ENCODE measurements at places on chromosomes 12 and 14.

DNA sequence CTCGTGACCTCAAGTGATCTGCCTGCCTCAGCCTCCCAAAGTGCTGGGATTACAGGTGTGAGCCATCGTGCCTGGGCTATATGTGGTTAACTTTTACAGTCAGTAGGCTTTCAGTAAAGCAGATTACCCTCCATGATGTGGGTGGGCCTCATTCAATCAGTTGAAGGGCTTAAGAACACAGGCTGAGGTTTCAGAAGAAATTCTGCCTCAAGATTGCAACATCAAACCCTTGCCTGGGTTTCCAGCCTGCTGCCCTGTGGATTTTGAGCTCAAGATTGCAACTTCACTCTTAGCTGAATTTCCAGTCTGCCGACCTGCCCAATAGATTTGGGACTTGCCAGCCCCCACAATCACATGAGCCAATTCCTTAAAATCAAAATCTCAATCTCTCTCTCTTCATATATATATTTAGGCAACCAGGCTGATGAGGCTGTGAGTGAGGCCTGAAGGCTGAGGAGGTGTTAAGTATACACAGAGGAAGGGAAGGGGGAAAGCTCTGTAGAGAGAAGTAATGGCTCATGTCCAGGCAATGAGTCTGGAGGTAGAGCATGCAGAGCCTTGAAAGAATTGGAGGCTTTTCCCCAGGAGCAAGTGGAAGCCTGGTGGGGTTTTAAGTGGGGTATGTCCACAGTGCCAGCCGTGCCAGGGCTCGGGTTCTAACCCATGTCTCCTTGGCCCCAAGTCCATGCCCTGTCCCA is 33.3 kb upstream of the ACTN1 start:
- no peak overlapping the region for H3K27ac ChIP-seq
- H3K4me3 ChIP-seq, result no peak overlapping the region
- peaks cover 3% of the 10 kb centered on the region for H3K4me1 ChIP-seq
- DNase-seq, result no peak
- H3K36me3 ChIP-seq, result no peaks in the 10 kb centered on the region

DNA sequence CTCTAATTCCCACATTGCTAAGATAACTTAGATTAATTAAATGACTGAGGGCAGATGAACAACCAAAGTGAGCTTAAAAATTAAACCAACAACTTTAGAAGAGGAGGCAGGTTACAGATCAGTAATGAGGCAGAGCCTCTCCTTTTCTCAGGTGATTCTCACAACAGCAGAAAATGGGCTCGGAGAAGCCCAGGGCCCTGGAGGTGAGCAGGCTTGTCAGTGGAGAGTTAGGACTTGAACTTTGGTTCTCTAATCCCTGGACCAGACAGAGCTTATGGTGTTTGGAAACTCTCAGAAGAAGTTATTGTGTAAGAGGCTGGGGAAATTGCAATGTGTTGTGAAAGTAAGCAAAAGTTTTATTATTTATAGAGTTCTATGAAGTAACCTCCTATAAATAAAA is 2.8 kb downstream of the TRHDE start:
- DNase-seq, result no peak
- no peaks in the 10 kb centered on the region for H3K36me3 ChIP-seq
- no peak overlapping the region for H3K4me3 ChIP-seq
- no peaks in the 10 kb centered on the region for H3K27me3 ChIP-seq
- no peaks in the 10 kb centered on the region for H3K4me1 ChIP-seq
- H3K27ac ChIP-seq, result no peak overlapping the region

GRCh38 chr12:127507341-127507740 is 759.6 kb upstream of the TMEM132C start:
- H3K27me3 ChIP-seq, result no peaks in the 10 kb centered on the region
- H3K4me3 ChIP-seq, result no peak overlapping the region
- DNase-seq, result no peak
- H3K36me3 ChIP-seq, result no peaks in the 10 kb centered on the region
- H3K27ac ChIP-seq, result no peak overlapping the region
- H3K4me1 ChIP-seq, result no peaks in the 10 kb centered on the region

DNA sequence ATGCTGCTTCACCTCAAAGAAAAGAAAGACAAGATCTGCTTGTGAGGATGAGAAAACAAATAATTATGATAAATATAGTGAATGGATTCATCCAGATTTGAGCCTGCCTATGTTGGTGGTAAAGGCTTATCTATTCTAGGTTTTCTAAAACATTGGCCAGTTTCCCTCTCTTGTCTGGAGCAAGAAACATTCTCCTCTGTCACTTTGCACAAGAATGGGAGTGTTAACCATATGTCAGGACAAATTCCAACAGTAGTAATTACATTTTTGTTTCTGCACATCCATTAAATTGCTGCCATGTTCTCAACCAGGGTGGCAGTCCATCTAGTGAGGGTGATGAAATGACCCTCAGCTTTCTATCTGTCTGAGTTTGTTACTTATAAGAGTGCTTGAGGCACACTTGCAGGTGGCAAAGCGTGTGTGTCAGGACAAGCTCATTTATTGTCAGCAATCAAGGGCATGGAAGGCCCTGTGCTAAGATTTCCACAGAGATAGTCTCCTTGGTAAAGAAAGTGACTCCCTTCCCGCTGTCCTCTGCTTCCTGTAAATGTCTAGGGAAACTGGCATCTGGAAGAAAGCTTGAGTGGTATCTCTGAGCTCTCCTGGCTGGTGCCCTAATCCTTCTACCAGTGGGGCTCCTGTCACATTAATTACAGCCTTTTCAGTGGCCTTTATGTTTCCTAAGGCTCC is 502.1 kb upstream of the FLRT2 start:
- DNase-seq, result no peak
- no peaks in the 10 kb centered on the region for H3K36me3 ChIP-seq
- no peaks in the 10 kb centered on the region for H3K4me1 ChIP-seq
- no peak overlapping the region for H3K4me3 ChIP-seq
- no peak overlapping the region for H3K27ac ChIP-seq

GRCh38 chr14:89721956-89722355 is 232.6 kb downstream of the EFCAB11 start:
- no peaks in the 10 kb centered on the region for H3K27me3 ChIP-seq
- H3K4me1 ChIP-seq, result peaks cover 90% of the 10 kb centered on the region

DNA sequence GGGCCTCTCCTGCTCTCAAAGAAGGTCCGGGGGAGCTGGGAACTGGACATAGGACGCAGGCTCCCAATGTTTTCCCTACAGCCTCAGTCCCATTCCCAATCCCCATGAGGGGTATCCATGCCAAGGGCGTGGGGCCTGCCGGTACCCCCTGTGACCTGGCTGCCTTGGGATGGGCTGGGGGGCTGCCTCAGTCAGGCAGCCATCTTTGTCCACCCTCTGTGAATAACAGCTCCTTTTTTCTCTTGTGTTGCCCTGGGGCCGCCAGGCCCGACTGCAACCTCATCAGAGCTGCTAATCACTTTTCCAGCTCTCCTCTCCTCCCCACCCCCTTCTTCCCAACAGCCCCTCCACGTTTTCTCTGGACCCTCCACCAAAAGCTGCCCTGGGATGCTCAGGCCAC is 11.2 kb downstream of the FIGNL2 start:
- H3K4me1 ChIP-seq, result no peaks in the 10 kb centered on the region
- H3K4me3 ChIP-seq, result no peak overlapping the region
- H3K27me3 ChIP-seq, result no peaks in the 10 kb centered on the region
- no peak for DNase-seq

- H3K4me3 ChIP-seq, result no peak overlapping the region
- H3K36me3 ChIP-seq, result no peaks in the 10 kb centered on the region
- H3K27me3 ChIP-seq, result no peaks in the 10 kb centered on the region
- no peaks in the 10 kb centered on the region for H3K4me1 ChIP-seq
These were observed 84.4 kb upstream of the HIF1A start for GRCh38 chr14:61610900-61611299.

GRCh38 chr12:69497308-69498026 is 27.3 kb downstream of the FRS2 start:
- no peak overlapping the region for H3K27ac ChIP-seq
- no peaks in the 10 kb centered on the region for H3K27me3 ChIP-seq
- peaks cover 9% of the 10 kb centered on the region for H3K4me1 ChIP-seq

DNA sequence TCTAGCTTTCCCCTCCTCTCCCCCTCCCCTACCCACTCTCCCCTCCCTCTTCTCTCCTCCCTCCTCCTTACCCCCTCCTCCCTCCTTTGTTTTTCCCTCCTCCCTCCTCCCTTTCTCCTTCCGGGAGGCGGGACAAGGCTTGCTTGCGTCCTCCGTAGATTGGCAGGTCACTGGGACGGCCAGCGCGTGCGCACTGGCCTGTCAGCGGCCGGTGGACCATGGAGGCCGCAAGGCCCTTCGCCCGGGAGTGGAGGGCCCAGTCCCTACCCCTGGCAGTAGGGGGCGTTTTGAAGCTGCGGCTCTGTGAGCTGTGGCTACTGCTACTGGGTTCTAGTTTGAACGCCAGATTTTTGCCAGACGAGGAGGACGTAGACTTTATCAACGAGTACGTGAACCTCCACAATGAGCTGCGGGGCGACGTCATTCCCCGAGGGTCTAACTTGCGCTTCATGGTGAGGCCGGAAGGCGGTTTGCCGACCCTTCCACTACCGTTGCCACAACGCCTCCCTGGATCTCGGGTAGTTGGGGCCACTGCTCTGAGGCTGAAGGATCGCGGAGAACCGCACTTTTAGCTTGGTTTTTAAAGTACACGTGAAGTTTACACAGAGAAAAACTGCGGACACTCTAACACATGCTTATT is at the start of gene GLIPR1L2:
Gene GLIPR1L2, plus strand, starts transcription at position 191 of the 640 bp plus-strand sequence. Its CDS starts 28 bp downstream, at position 219.
- no peaks in the 10 kb centered on the region for H3K36me3 ChIP-seq
- peaks cover 19% of the 10 kb centered on the region for H3K4me1 ChIP-seq
- H3K4me3 ChIP-seq, result peak within 1 kb of the TSS; percentile 67
- peak within 1 kb of the TSS; percentile 79 for H3K27ac ChIP-seq
- peak; percentile 80 for DNase-seq

GRCh38 chr12:81757731-81758365 is 1.3 kb downstream of the PPFIA2 start:
- H3K4me3 ChIP-seq, result no peak overlapping the region
- H3K27me3 ChIP-seq, result peaks cover 2% of the 10 kb centered on the region
- DNase-seq, result no peak

GRCh38 chr12:127752802-127753201 is 514.2 kb upstream of the TMEM132C start:
- H3K27ac ChIP-seq, result no peak overlapping the region

DNA sequence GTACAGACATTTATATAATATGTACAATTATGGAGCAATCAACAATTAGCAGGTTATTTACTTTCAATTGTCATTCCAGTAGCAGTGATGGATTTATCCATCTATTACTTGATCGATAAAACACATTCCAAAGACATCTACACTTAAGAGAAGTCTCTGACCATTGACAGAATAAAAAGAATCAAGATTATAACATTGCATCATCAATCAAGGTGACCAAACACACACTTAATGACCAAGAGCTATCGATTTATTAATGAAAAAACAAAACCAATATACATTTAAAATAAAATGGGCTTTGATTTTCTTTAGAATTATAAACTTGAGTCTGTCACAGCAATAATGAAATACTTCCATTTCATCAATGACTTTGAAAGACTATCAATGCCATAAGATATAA is 170.2 kb upstream of the CDKN3 start:
- H3K4me3 ChIP-seq, result no peak overlapping the region
- no peak overlapping the region for H3K27ac ChIP-seq
- no peaks in the 10 kb centered on the region for H3K4me1 ChIP-seq
- H3K36me3 ChIP-seq, result no peaks in the 10 kb centered on the region
- DNase-seq, result no peak
- no peaks in the 10 kb centered on the region for H3K27me3 ChIP-seq

- H3K27me3 ChIP-seq, result no peaks in the 10 kb centered on the region
- H3K27ac ChIP-seq, result no peak overlapping the region
- H3K4me3 ChIP-seq, result no peak overlapping the region
- DNase-seq, result no peak
- no peaks in the 10 kb centered on the region for H3K36me3 ChIP-seq
These were observed 163.6 kb upstream of the NAV3 start for GRCh38 chr12:77667101-77667500.

DNA sequence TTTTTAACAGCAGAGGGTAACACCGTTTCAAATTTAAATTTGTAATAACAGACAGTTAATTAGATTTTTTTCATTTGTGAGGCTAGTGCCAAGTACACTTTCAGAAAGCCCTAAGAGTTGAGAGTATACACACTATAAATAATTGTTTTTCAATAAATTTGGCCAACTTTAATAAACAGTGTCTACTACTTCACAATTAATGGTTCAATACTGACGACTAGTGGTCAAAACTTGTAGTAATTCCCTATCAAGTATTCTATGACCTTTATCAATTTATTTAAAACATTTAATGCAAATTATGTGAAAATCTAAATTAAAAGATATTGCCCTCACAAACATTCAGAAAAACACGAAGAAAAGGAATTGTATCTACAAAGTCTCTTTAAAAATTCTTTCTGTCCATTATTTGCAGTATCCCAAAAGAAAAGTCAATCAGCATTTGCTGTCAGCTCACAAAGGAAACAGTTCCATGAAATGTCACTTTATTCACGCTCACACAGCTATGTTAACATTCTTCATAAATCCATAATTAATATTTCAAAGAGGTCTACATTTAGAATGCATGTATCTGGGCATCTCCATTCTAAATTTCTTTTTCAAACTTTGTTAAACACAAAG is 91.2 kb downstream of the CEP128 start:
- no peak overlapping the region for H3K4me3 ChIP-seq
- H3K36me3 ChIP-seq, result no peaks in the 10 kb centered on the region
- no peak overlapping the region for H3K27ac ChIP-seq
- no peaks in the 10 kb centered on the region for H3K4me1 ChIP-seq

GRCh38 chr14:64266239-64266638 is 27.9 kb downstream of the ESR2 start:
- H3K36me3 ChIP-seq, result no peaks in the 10 kb centered on the region
- H3K27ac ChIP-seq, result no peak overlapping the region
- no peak overlapping the region for H3K4me3 ChIP-seq
- no peaks in the 10 kb centered on the region for H3K27me3 ChIP-seq
- no peak for DNase-seq
- H3K4me1 ChIP-seq, result no peaks in the 10 kb centered on the region

All from naive thymus-derived CD4-positive, alpha-beta T cell (primary cell).